ELF-1 (cell line): ENCODE measurements at places on chromosomes 2 and 18.

DNA sequence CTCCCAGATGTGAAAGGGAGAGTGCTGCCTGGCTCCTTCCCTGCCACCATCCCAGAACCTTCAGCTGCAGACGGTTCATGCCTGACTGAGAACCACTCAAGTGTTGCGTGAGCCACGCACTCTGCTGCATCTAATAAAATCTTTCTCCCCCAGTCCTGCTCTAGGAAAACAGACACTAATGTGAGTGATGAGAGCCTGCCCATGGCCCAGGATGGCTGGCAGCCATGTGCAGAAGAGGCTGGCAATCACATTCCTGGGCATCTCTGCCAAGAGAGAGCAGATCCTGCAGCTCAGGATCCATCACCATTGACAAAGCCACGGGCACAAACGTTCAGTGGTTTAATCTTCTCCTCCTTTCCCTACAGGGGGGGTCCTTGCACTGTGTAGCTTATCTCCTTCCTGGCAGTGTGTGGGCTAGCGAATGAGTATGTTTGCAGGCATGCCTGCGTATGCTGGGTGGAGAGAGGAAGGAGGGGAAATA is 477.5 kb downstream of the SLC4A3 start:
- peak; percentile 23 for DNase-seq

- no peak for DNase-seq
Measured at GRCh38 chr2:65549257-65549627, 116.8 kb upstream of the SPRED2 start.

GRCh38 chr2:230795856-230796255 is 68.9 kb upstream of the ITM2C start:
- DNase-seq, result no peak

GRCh38 chr18:58529714-58530354 is 99.1 kb downstream of the ALPK2 start:
- DNase-seq, result peak; percentile 47

DNA sequence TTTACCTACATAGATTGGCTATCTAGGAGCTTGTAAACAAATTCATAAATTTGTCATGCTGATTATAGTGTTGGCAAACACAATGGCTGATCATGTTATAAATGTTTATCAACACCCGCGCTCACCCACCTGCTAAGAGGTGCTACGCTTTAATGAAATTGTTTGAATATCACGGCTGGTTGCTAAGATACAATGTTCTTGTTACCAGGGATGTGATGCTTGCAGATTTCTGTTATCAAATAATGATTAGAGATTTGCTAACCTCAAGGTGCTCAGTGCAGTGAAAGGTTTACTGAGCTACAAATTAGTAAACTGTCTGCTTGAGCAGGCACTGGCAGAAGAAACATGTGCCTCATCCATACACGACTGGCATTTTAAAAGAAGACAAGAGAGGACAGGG is 160.0 kb upstream of the ZEB2 start:
- DNase-seq, result no peak

- peak; percentile 44 for DNase-seq
Measured at GRCh38 chr2:105299290-105299689, 30.2 kb downstream of the TGFBRAP1 start.

GRCh38 chr2:241885291-241885945 is 15.9 kb downstream of the RTP5 start:
- DNase-seq, result no peak

- DNase-seq, result no peak
Measured at GRCh38 chr2:227472265-227473121, 537 bp downstream of the AGFG1 start.

GRCh38 chr2:217049956-217050355 is 190.1 kb upstream of the TNP1 start:
- no peak for DNase-seq

DNA sequence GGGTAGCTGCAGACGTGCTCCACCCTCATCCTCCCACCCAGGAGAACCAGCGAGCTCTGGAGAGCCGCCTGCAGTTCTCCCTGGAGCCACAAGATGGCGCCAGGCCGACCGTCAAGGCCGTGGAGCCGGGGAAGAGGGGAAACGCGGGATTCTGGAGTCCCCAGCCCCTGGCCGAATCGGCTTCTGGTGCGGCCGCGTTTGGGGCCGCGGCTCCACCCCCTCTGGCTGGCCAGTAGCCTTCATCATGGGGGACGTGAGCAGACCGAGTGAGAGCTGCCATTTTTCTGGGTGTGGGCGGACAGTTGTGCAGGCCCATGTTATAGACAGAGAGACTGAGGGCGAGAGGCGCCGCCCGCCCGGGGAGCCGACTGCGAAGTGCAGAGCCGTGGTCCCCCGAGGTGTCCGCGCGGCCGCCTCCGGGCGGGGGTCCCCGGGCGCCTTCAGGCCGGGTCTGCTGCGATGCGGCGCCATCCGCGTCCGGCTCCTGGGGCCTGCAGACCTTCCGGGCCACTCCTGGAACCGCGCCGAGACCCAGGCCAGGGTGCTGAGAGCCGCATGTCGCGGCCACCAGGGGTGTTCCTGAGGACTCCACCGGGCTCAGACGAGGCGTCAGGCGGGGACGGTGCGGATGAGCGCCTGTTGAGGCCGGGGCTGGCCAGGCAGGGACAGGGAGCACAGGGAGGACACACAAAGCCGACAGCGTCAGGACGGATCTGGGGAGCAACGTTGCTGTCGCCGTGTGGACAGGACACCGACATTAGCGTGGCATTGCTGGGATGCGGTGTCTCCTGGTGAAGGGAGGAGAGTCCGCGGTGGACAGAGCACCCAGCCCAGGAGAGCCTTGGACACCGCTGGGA is 418.2 kb upstream of the HS6ST1 start:
- peak; percentile 95 for DNase-seq

DNA sequence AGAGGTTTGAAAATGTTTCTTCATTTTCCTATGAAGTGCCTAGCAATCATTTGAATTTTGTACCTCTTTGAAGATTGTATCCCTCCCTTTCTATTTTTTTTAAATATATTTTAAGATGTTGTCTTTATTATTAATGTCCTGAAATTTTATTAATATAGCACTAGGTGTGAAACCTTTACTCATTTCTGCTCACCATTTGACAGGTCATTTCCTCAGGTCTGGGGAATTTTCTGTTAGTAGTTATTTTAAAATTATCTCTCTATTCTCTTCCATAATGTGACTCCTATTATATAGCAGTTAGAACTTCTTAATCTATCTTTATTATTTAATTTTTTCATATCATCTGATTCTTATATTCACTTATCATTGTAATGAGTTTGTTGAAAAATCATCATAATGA is 1038.6 kb upstream of the SLC39A10 start:
- DNase-seq, result no peak

DNA sequence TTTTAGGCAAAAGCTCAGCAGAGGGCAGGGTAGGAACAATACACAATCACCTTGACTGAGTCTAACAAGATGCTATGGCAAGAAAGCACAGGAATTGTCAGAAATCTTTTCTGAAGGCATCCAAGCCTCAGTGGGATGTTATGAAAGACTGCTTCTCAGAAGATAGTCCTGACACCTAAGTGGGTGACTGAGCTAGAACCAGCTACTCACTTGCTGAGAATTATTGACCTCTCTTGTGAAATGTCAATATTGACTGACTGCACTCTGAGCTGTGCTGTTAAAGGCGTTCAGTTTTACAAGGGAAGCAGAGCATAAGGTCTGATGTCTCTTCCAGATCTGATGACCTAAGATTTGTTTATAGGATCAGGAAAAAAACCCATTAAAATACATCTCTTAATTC is 46.1 kb downstream of the TACR1 start:
- DNase-seq, result no peak
